ENCODE measurements at places on chromosomes 13 and 19.

- DNase-seq = no peak
These were observed 5.3 kb downstream of the TTYH1 start for GRCh38 chr19:54420383-54421168.

DNA sequence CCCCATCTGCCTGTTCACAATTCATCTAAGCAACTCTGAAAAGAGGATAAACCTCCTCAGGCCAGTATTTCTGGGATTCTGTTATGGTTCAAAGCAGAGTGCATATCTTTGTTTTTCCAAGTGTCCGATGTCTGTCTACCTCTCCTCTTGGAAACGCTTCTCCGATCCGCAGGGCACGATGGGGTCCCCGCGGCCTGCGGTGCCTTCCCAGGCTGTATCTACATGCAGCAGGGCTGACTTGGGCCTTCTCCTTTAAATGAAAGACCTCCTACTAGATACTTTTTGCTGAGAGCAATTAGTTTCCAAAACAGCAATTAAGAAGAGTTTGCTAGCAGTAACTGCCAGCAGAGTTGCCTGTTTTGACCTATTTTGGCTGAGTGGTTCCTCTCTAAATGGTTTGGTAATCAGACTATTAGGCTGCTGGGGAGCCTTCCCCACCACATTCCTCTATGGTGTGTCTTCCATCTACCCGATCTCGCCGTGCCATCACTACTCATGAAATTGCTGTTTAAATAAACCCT lies 23.5 kb downstream of the COL4A2 start:
- DNase-seq = no peak

DNA sequence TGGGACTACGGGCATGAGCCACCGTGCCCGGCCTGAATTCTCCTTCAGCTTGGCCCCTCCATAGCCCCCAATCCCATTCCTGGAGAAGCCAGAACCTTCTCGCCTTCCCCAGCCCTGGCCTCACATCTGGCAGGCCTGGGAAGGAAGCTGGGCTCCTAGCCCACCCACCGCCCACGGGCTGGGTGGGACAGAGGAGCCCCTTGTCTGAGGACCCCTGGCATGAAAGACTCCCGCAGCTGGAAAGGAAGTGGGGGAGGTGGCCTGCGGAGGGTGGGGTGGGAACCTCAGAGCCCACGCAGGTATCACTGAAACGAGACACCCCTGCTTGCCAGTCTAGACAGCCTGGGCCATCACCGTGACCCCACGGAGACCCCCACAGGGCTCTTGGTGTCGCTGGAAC lies 7.7 kb upstream of the NANOS3 start:
- no peak for DNase-seq

GRCh38 chr13:109485136-109485794 lies 301.1 kb downstream of the IRS2 start:
- DNase-seq = no peak

- DNase-seq = no peak
These were observed 127.1 kb downstream of the PDS5B start for GRCh38 chr13:32713397-32713796.

DNA sequence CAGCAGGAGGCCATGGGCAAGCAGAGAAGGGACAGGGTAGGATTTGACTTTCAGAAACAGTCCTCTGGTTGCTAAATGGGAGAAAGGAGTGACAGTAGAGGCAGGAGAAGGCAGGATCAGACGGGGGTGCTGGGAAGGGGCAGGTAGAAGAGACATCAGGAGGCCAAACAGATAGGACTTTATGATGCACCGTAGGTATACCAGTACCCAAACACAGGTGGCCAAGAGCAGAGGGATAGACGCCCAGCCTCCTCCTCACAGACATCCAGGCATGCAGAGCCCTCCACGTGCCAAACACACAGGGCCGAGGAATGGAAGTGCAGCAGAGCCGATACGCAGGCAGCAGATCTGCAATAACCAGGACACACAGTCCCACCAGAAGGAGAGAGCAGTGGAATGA lies 1.3 kb upstream of the AXL start:
- no peak for DNase-seq

GRCh38 chr19:32349051-32349450 lies 3.6 kb downstream of the ZNF507 start:
- no peak for DNase-seq

DNA sequence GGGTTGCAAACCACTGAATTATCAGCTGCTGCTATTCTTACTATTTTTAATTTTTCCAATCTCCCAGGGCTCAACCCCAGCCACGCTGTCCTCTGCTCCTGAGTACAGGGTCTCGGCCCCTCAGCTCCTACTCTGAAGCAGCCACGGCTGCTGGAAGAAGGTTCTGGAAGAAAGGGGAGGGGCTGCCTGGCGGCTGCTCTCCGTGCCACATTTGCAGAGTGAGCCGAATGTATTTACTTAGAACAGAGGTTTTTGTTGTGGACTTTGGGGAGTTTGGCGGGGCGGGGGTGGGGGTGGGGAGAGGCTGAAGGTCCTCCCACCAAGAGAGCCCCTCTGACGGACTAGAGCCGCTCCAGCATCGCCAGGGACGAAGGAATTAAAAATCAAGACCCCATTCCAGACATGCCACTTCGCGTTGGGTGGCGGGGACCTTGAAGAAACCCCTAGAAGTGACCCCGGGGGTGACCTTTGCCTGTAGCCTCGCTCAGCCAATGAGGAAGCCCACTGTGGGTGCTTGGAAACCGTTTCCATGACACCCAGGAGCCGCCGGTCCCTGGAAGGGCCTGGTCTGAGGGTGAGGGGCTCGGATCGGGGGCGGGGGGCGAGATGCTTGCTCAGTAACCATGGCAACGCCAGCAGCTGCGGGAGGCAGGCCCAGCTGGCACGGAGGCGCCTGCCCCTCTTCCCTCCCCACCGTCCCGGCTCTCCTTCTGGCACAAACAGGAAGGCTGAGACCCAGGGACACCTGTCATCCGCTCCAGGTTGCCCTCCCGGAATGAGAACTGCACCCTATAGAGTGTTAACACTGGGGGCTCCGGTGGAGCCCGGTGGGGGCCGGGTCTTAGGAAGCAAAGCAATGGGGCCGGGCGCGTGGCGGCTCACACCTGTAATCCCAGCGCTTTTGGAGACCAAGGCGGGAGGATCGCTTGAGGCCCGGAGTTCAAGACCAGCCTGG lies 54.2 kb upstream of the PTPRS start:
- no peak for DNase-seq

All from activated CD4-positive, alpha-beta T cell treated with anti-CD3 and anti-CD28 coated beads for 4 hours (primary cell).